Osteocyte (in vitro differentiated cells): ENCODE measurements at places on chromosomes 6 and 20. TPM values are rescaled to one million over a fixed set of nuclear protein-coding genes. Genes with fewer than 3 reads are reported as not detected.

DNA sequence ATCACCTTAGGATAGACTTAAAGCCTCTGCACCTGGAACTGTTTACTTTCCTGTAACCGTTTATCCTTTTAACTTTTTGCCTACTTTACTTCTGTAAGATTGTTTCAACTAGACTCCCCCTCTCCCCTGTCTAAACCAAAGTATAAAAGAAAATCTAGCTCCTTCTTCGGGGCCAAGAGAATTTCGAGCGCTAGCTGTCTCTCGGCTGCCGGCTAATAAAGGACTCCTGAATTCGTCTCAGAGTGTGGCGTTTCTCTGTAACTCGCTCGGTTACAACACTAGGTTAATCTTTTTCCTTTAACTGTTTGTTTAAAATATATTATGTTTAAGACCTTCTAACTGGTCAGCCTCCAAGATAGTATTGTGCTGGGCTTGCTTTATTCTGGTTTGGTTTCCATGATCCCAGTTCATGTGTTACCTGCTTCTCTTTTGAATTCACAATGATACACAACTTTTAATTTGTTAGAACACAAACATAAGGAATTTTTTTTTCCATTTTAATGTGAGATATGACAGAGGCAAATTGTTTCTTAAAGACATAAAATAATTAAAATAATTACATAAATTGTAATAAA, 8.7 kb upstream of the NQO2 start:
- H3K36me3 ChIP-seq = no peaks in the 10 kb centered on the region
- H3K27ac ChIP-seq = peak overlapping the region; percentile 99
- H3K27me3 ChIP-seq = no peaks in the 10 kb centered on the region
- DNase-seq = no peak
- H3K4me3 ChIP-seq = peak overlapping the region; percentile 91

The TOP1 gene
- total RNA-seq = 50.2 and 51.1 TPM in 2 replicates

DNA sequence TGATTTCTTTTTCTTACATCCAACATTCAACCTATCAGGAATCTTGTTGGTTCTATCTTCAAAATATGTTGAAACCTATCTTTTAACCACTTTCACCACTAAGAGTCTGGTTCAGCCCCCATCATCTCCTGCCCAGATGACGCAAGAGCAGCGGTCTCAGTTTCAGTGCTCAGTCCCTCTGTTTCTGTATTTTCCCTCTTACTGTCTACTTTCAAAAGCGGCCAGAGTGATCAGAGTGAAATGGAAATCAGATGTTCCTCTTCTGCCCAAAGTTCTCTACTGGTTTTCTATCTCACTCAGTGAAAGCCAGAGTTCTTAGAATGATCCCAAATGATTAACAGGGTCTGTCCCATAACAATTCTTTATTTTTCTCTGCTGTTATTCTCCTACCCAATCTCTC, 147.9 kb upstream of the PDE7B start:
- no peak for DNase-seq
- no peaks in the 10 kb centered on the region for H3K36me3 ChIP-seq
- H3K27me3 ChIP-seq = no peaks in the 10 kb centered on the region
- H3K4me3 ChIP-seq = no peak overlapping the region
- no peaks in the 10 kb centered on the region for H3K4me1 ChIP-seq
- no peak overlapping the region for H3K27ac ChIP-seq

GRCh38 chr6:95091823-95092436, 485.4 kb upstream of the MANEA start:
- DNase-seq = no peak
- H3K27me3 ChIP-seq = peaks cover 21% of the 10 kb centered on the region
- H3K27ac ChIP-seq = no peak overlapping the region
- peaks cover 11% of the 10 kb centered on the region for H3K4me1 ChIP-seq
- H3K4me3 ChIP-seq = no peak overlapping the region
- no peaks in the 10 kb centered on the region for H3K36me3 ChIP-seq

The NUP153 gene
- total RNA-seq = 32.6 and 34.6 TPM in 2 replicates

DNA sequence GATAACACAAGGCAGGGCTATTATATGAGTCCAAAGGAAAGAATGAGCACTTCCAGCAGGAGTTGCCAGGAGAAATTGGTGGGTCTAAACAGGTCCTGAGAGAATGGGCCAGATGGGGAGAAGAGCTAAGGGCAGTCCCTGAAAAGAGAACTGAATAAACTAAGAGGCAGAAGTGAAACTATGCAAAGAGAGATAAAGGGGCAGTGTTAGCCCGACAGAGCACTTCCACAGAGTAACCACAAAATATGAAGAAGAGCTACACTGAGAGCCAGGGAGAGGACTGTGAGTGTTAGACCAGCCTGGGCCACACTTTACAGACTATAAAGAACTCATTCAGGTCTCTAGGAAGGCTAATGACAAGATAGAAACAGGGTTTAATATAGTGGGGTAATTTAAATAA, 43.8 kb downstream of the RALGAPA2 start:
- no peaks in the 10 kb centered on the region for H3K27me3 ChIP-seq
- no peaks in the 10 kb centered on the region for H3K36me3 ChIP-seq
- H3K27ac ChIP-seq = no peak overlapping the region
- no peak overlapping the region for H3K4me3 ChIP-seq
- no peak for DNase-seq
- H3K4me1 ChIP-seq = peaks cover 6% of the 10 kb centered on the region

The RTN4IP1 gene
- total RNA-seq = 5.0 and 5.5 TPM in 2 replicates

The CD93 gene
- total RNA-seq = 0.13 and 0.21 TPM in 2 replicates

The CLPSL2 gene
- total RNA-seq = not detected in 2 replicates

The PPP1R11 gene
- 46.8 and 52.9 TPM in 2 replicates for total RNA-seq

- H3K36me3 ChIP-seq = peaks cover 23% of the 10 kb centered on the region
- no peak overlapping the region for H3K4me3 ChIP-seq
- H3K4me1 ChIP-seq = no peaks in the 10 kb centered on the region
Measured at GRCh38 chr20:3000852-3001523, 42.4 kb upstream of the GNRH2 start.

- H3K27me3 ChIP-seq = no peaks in the 10 kb centered on the region
- no peaks in the 10 kb centered on the region for H3K36me3 ChIP-seq
- DNase-seq = no peak
Measured at GRCh38 chr6:10300071-10300470, 114.8 kb downstream of the TFAP2A start.

The SLC4A11 gene
- 2.4 and 3.2 TPM in 2 replicates for total RNA-seq

The MICB gene
- 12.1 and 13.8 TPM in 2 replicates for total RNA-seq

The WFDC12 gene
- not detected in 2 replicates for total RNA-seq

The NKX2-4 gene
- not detected in 2 replicates for total RNA-seq

DNA sequence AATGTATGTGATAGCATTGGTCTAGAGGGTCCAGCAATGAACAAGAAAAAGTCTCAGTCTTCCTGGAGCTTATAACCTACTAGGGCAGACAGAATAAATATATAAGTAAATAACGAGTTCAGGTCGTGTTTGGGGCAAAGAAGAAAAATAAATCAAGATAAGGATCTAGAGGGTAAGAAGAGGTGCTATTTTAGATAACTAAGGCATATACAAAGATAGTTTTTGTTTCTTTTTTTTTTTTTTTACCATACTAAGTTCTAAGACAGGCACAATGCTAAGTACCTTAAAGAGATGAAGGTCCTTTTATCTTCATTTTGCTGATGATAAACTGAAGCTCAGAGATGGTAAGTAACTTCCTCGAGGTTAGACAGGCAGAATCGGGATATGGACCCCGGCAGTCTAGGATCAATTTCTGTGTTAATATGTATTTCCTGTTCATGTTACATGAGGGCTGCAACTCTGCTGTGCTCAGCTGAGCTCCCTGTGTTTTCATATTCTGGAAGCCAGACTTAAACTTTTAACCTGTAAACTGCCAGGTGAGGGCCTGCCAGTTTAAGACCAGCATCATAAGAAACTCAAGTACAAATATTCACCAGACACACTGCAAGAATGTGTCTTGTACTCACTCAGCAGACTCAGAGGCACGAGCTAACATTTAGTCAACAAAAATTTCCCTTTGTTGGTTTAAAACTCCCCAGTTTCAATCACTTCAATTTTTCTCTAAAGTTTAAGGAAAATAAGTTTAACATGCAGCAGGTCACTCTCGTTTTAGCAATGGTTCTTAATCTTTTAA, 23.3 kb downstream of the SESN1 start:
- H3K4me3 ChIP-seq = no peak overlapping the region
- H3K36me3 ChIP-seq = peaks cover 2% of the 10 kb centered on the region
- peaks cover 12% of the 10 kb centered on the region for H3K4me1 ChIP-seq
- H3K27me3 ChIP-seq = no peaks in the 10 kb centered on the region
- no peak for DNase-seq

DNA sequence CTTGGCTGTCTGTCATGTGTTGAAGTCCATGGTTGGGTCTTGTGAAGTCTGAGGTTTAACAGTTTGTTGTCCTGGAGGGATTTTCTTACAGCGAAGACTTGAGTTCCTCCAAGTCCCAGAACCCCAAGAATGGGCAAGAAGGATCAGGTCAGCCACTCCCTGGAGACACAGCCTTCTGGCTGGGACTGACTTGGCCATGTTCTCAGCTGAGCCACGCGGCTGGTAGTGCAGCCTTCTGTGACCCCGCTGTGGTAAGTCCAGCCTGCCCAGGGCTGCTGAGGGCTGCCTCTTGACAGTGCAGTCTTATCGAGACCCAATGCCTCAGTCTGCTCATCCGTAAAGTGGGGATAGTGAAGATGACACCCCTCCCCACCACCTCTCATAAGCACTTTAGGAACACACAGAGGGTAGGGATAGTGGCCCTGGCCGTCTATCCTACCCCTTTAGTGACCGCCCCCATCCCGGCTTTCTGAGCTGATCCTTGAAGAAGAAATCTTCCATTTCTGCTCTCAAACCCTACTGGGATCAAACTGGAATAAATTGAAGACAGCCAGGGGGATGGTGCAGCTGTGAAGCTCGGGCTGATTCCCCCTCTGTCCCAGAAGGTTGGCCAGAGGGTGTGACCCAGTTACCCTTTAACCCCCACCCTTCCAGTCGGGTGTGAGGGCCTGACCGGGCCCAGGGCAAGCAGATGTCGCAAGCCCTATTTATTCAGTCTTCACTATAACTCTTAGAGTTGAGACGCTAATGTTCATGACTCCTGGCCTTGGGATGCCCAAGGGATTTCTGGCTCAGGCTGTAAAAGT, 43.5 kb downstream of the SIRPA start:
- peaks cover 4% of the 10 kb centered on the region for H3K36me3 ChIP-seq
- H3K4me1 ChIP-seq = no peaks in the 10 kb centered on the region
- no peak overlapping the region for H3K4me3 ChIP-seq
- DNase-seq = no peak

DNA sequence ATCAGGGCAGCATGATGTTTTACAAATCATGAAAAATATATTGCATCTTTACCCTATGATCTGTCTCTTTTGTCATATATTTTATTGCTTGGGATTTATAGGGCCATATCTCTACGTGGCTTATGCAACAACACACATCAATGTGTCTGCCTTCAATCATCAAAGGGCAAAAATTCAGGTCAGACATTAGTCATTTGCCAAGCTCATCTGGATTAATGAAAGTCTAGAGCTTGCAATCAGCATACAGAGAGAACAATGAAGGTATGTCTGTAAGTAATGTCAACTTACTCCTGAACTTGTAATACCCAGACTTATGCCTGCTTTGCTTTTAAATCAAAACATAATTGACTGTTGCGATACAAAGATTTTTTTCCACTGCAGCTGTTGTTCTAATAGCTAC, 282.7 kb downstream of the HAO1 start:
- H3K36me3 ChIP-seq = no peaks in the 10 kb centered on the region
- no peak overlapping the region for H3K27ac ChIP-seq
- H3K4me3 ChIP-seq = no peak overlapping the region
- no peak for DNase-seq
- no peaks in the 10 kb centered on the region for H3K4me1 ChIP-seq

DNA sequence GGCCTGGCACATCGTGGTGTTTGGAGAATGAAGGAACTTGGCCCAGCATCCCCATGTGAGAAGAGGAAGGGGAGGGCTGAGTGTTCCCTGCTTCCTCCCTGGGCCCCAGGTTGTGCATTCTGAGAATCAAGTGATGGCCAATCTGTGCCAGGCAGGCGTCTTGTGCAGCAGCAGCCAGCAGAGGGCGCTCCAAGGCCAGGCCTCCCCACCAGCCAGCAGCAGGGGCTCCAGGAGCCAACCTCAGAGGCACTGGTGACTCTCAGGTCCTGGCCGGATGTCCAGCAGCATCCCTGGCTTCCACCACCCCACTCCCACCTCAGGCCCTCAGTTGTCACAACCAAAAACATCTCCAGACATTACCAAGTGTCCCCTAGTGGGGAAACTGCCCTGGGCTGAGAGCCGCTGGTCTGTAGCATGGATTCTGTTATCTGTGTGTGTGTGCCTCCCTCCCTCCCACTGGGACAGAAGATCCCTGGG, 192.0 kb downstream of the PREX1 start:
- peaks cover 17% of the 10 kb centered on the region for H3K36me3 ChIP-seq
- DNase-seq = no peak
- H3K27ac ChIP-seq = no peak overlapping the region

DNA sequence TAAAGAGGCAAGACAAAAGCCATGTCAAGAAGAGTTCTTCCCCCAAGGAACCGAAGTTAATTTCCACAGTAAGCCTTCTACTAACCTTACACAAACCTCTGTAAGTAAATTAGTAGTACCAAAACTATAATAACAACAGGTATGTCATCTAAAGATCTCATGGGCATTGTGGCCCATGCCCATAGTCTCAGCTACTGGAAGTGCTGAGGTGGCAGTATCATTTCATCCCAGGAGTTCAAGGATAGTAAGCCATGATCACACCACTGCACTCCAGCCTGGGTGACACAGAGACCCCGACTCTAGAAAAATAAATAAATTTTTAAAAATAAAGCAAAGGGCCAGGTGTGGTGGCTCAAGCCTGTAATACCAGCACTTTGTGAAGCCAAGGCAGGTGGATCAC, 29.2 kb downstream of the MDN1 start:
- no peak overlapping the region for H3K4me3 ChIP-seq
- H3K36me3 ChIP-seq = peaks cover 18% of the 10 kb centered on the region
- no peak for DNase-seq
- H3K4me1 ChIP-seq = peaks cover 9% of the 10 kb centered on the region
- no peak overlapping the region for H3K27ac ChIP-seq

The CDSN gene
- not detected in 2 replicates for total RNA-seq

The RAD21L1 gene
- not detected in 2 replicates for total RNA-seq

The GABRR1 gene
- total RNA-seq = not detected in 2 replicates

The ACTL10 gene
- 0.52 and 0.54 TPM in 2 replicates for total RNA-seq

DNA sequence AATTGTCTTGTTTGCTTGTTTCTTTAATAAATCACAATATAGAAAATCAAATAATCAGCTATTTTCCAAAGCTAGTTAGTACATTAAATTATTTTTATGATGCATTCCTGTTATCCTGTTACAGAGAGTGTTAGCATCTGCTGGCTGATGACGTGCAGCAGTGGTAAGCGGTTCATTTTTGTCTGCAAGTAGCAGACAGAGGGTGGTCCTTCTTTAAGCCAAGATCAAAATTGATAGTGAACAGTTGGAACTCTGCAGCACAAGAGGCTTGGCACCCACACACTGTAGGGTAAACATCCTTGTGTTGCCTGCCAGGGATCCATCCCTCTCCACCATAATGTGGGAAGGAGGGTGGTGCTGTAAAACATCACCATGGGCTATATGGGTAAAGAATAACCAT, 158.3 kb downstream of the FRK start:
- no peaks in the 10 kb centered on the region for H3K36me3 ChIP-seq
- no peak for DNase-seq
- no peaks in the 10 kb centered on the region for H3K27me3 ChIP-seq
- H3K4me1 ChIP-seq = peaks cover 10% of the 10 kb centered on the region
- H3K4me3 ChIP-seq = no peak overlapping the region
